Mucosa of descending colon (tissue), 3 donors: ENCODE measurements at places on chromosomes 5 and 9. TPM values are rescaled to one million over a fixed set of nuclear protein-coding genes. Genes with fewer than 3 reads are reported as not detected.

- DNase-seq, result no peak
Observed at GRCh38 chr5:78242001-78242400, 52.5 kb downstream of the AP3B1 start.

DNA sequence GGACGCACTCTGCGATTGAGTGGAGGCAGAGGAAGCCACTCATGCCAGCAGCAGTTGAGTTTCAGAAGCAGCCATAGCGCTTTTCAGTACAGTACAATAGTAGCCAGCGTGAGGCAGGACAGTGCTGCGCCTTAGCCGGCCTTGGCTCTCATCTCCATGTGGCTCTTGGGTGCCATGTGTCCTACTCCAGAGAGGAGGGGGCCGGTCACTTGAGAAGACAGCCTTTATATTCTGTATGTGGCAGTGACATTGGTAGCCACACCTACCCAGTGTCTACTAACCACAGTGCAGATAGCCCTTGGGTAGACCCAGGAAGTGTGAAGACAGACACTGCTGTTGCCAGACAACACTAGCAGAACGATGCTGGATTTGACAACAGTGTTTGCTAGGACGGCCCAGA lies 42.3 kb downstream of the FAM78A start:
- DNase-seq, result no peak

Gene TMEM252
- 0.46 TPM for total RNA-seq

GRCh38 chr9:113542741-113543140 lies 79.2 kb downstream of the RGS3 start:
- no peak for DNase-seq

DNA sequence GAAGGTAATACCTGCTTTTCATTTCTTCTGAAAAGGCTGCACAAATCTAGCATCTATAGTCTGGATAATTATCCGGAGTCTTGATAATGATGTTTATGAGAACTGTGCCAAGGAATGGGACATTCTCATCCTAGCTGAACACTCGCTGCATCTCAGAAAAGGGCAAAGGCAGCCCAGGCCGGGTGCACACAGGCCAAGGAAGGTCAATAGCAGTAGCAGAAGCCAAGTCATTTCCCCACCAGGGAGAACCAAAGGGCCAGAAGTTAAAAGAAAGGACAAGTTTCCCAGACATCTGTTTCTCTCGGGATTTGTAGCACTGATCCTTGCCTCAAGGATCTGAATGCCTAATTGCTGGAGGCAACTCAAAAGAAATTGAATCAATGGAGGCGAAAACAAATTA lies 66.1 kb upstream of the ANKRD55 start:
- no peak for DNase-seq

DNA sequence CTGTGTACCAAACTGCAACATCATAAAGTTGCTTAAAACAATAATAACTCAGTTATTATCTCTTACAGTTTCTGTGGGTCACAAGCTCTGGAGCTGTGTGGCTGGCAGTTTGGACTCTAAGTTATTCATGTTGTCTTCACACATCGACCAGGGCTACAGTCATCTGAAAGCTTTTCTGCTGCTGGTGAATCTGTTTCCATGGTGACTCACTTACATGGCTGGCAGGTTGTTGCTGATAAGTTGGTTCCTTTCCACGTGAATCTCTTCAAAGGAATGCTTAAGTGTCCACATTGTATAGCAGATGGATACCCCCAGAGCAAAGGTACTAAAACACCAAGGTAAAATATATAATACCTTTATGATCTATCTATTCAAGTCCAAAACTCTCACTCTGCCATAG lies 44.8 kb upstream of the CYLC2 start:
- no peak for DNase-seq

- no peak for DNase-seq
Observed at GRCh38 chr5:73515232-73515631, 17.0 kb downstream of the BTF3 start.

Gene PPP3R2
- not detected for total RNA-seq

GRCh38 chr5:143732402-143732801 lies 79.6 kb upstream of the HMHB1 start:
- no peak for DNase-seq

DNA sequence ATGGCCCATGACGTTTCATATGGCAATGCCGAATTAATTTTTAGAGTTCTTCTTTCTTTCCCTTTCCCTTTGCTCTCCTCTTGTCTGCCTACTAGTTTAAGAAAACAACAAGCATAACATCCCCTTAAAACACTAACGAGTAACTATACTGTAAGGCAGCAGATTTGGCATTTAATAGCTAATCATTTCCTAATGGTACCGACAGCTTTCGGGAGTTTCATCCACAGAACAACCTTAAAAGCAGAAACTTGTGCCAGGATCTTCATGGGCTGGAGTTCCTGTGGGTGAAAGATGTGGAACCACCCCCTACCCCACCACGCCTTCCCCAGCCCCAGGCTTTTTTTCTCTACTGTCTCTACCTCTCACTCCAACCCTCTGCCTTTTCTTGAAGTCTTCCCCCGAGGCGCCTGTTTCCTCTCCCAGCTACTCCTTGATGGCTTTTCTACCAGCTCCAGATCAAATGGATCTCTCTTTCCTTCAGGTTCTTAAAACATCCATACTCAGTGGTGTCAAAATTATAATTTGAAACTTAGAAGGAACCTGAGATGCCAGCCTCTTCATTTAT lies 319.5 kb downstream of the PIK3R1 start:
- no peak for DNase-seq

GRCh38 chr9:20994486-20994885 lies 37.0 kb downstream of the HACD4 start:
- DNase-seq, result no peak

- no peak for DNase-seq
Observed at GRCh38 chr5:177600508-177601018, 631 bp downstream of the B4GALT7 start.

DNA sequence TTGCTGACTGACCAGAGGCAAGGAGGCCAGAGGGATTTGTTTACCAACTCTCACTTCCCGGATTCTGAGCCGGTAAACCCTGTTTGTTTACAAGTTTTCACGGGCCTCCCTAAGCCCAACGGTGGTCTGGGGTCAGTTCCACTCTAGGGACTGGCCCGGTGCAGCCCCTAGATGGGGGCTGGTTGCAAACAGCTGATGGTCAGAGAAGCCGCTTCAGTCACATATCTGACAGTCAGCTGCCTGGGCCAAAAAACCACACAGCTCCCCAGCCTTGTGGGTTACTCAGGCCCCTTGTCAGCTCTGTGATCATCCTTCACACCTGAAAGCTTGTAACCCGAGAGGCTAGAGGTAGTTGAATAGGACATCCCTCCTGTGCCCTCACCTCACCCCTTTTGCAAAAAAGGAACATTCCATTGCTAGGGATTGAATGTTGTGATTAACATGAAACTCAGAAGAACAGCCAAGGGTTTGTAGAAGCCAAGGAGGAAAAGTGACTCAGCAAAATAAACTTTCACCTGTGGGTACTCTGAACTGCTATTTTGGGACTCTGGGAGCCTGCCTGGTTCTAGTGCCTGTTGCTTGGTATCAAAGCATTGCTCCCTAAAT lies 40.4 kb downstream of the SAR1B start:
- DNase-seq, result no peak

DNA sequence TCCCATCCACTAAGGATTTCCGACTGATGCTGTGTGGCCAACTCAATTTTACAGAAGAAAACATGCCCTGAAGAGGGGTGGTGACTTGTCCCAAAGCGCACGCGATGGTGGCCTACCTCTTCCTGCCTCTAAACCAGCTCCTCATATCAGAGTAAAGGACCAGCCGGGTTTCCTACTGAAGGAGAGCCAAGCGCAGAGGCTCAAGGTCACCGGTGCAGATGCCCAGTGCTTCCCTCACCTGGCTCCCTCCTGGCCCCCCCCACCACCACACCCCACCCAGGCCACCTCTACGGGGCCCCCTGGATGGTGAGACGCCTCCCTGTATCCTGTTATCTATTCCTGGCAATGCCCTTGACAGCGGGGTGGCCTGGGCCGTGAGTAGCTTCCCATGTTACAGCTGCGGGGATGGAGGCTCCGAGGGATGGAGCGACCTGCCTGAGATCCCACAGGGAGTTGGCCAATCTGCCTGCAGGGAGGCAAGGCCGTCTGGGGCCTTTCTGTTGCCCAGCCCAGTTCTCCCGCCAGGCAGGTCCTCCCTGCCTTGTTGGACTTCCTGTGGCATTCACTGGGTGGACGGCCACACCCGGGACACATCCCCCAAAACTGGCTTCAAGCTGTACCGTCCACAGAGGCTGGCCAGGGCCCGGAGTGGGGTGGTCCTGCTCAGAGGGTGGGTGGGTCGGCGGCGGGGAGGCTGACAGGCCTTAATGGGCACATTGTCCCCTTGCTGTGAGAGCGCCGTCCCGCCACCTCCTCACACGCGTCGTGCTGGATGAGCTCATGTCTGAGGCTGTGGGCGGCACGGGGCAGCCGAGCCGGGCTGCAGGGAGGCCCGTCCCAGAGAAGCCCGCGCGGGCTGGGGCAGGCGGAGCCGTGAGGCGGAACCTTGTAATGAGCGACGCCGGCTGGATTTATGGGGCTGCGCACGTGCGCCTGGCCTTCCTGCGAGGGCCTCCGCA lies 72.5 kb downstream of the MACROH2A1 start:
- no peak for DNase-seq

DNA sequence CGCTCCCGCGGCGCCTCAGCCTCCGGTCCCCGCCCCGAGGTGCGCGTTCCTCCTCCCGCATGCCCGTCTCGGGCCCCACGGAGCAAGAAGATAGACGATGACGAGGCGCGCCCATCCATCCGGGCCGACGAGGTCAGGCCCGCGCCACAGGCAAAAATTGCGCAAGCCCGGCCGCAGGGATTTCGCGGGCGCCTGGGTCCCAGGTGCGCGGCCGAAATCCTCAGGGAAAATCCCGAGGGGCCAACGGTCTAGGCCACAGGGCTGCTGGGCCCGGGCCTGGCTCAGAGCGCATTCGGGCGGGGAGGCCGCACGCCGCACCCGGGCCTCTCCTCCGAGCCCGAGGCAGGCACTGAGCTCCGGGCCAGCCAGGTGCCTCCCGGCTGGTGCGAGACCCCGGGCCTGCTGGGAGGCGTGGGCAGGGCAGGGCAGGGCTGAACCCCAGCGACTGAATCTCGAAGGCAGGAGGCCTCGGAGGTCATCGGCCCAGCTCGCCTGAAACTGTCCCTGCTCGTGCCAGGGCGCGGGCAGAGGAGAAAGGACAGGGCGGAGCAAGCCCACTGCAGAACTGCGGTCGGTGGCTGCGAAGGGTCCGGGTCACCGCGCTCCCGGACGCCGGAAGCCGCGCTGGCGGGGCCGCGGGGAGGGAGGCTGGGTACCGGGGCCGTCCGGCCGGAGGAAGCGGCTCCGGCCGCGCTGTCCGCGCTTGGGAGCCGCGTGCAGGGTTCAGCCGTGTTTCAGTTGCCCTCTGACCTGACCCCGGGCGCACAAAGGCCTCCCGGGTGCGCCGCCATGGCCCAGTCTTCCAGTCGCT lies 66.8 kb downstream of the FOXD1 start:
- no peak for DNase-seq
